ENCODE measurements at places on chromosomes 7 and 10.
A peak's percentile ranks its signal among the peaks of the same experiment; 100 is the strongest.

GRCh38 chr7:97026715-97027426, 2.2 kb upstream of the DLX5 start:
- DNase-seq, result no peak

- no peak for DNase-seq
Observed at GRCh38 chr7:90764848-90765570, 168.9 kb downstream of the CDK14 start.

- no peak for DNase-seq
Observed at GRCh38 chr7:147912946-147913638, 677.5 kb upstream of the C7orf33 start.

DNA sequence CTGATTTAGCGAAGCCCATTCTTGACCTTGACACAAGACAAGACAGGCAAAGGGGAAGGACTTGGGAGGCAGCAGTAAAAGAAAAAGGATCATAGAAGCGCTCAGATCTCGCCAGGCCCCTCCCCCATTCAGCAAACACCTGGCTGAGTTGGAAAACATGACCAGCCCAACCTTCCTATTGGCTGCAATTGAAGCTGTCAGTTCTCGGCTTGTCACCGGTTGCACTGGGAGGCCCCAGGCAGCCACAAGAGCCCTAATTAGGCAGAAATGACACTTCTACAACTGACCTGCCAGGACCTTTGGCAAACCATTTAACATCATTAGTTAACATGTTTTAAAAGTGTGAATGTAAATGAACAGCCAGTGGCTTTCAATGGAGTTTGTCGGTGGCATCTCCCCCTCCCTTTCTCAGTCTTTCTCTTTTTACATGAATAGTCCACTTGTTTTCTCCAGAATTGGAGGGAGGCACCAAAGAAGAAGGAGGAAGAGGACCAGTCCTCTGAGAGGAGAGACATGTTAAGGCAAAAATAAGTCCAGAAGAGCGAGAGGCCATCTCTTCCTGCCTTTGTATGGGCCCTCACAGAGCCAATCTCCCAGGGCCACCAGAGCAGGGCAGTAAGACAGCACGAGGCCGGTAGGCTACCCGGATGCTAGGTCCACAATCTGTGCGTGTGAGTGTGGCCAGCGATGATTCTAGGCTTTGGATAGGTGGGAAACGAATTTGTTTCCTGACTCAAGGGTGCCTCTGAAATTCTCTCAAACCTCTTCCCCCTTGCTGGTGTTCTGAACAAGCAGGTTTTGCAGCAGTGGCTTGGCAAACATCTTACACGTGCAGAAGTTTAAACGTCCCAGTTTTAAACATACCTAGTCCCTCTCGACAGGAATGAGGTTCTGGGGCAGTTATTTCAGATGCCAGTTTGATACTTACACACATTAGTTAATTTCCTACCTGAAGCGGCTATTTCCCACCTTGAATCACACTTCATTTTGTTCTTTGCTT, 15.0 kb upstream of the ENO4 start:
- DNase-seq, result peak; percentile 25

DNA sequence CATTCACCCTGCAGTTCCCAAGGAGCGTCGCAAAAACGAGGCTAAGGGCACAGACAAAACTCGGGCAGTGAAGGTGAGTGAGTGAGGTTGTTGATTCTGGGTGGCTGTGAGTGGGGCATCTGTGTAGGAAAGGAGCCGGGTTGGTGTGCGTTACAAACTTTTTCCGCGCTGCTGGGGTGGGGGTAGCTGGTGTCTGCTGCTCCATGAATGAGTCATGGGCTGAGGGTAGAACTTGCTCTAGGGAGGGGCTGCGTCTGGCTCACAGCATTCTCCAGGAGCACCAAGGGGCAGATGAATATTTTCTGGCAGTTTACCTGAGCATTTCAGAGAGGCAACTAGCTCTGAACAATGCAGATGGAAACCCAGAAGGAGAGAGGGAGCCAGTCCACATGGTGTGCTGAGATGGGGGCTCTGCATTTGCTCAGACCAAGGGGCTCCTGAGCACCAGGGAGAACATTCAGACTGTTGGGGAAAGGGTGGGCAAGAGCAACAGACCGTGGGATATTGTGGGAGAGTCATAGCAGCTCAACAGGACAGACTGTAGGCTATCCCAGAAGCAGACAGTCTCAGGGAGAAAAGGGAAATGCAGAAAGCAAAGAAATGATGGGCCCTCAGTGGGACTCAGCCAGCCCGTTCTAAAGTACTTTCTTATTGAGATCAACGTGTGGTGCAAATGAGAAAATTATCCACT, 18.8 kb downstream of the NOBOX start:
- no peak for DNase-seq

DNA sequence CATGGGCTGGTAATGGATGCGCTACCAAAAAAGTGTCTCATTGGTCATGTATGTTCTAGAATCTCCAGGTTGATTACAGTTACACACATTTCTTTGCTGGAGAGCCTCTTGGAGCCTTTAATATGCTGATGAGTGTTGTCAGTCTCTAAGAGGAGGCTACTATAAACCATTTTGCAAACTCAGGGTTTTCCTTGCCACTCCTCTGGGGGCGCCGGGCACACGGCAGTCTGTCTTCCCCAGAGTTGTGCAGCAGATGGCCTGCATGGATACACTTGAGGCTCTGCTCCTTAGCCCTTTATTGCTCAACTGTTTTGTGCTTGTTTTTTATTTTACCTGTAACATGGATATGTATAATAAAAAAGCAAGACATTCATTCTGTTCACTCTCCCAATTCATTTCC, 196.5 kb downstream of the ACTR3B start:
- peak; percentile 11 for DNase-seq

DNA sequence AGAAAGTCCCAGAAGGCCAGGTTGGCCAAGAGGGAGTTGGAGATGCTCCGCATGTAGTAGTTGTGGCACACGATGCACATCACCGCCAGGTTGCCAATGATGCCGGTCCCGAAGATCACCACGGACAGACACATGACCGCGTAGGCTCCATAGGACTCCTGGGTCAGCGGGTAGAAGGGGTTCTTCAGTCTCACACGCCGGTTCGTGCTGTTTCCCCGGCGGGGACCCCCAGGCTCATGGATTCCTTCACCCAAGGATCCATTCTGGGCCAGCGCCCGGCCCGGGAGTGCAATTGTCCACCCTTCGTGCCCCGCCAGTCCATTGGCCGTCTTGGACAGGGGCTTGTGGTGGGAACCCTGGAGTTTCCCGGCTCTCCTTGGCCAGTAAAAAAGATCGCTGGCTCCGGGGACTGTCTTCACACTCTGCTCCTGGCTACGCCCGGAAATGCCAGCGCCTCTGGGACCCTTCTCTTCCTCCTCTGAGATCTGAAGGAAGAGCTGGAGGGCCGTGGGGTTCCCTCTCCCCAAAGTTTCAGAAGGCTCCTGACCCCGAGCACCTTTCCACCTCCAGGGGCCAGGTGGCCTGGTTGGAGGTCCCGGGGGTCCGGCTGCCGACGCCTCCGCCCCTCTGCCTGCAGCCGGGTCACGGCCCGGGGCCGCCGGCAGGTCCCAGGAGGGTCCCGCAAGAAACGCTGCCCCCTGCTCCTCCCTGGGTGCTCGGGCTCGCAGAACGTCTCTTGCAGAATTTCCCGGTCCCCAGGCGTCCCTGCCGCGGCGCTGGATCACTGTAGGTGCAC, 1.3 kb downstream of the GPR37 start:
- no peak for DNase-seq

GRCh38 chr10:42951486-42952251, 125.2 kb upstream of the RET start:
- no peak for DNase-seq

- DNase-seq, result no peak
Observed at GRCh38 chr7:105972276-105972675, 9.2 kb downstream of the CDHR3 start.
